Activated T-helper 9 cell treated with anti-CD3 and anti-CD28 coated beads, Interleukin-2, amount 50 U/mL, for 16 hours (primary cell): ENCODE measurements at places on chromosomes 2 and 18.

DNA sequence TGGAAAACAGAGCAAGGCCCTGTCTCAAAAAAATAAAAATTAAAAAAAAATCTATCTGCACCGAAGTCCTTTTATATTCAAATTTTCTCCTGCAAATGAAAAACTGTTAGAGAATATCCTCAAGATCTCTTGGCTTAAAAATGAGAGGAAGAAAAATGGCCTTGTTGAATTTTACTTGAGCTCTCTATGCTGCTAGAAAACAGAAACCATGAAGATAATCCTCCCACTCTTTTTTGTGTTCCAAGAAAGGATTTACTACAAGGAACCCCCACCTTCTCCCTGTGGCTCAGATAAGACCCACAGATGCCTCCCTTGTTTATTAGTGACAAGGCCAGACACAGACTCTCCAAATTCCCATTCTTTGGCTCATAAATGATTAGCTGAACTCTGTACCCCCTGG is 71.0 kb downstream of the SGPP2 start:
- no peak for DNase-seq

DNA sequence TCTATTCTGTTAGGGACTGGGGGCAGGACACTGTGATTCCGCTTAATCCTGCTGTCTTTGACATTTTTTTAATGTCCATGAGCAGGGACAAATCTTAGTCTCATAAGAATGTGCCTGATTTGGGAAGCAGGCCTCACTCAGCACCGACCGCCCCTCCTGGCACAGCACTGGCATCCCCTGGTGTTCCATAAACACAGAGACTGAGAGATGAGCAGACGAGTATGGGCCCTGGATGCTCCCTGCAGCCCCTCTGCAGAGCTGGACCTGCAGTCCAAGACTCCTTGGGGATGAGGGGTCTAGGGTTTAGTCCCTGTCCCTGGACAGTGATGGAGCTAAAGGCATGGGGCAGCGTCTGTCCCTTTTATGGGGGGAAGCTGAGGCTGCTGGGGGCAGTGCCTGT is 81.6 kb downstream of the NDUFA10 start:
- DNase-seq = no peak

DNA sequence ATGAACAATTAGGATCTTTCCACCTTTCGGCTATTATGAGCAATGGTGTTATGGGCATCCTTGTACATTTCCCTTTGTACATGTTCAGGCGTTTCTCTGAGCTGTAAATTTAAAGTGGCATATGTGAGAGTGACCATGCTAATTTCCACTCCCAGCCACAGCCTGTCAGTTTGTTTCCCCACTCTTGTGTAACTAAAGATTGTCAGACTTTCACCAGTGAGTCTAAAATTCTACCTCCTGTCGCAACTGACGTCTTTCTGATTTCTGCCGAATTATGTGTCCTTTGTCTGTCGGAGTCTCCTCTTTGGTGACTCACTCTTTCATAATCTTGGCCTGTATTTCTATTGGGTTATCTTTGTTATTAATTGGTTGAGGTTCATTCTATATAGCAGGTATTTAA is 50.7 kb downstream of the TRAPPC12 start:
- DNase-seq = no peak

DNA sequence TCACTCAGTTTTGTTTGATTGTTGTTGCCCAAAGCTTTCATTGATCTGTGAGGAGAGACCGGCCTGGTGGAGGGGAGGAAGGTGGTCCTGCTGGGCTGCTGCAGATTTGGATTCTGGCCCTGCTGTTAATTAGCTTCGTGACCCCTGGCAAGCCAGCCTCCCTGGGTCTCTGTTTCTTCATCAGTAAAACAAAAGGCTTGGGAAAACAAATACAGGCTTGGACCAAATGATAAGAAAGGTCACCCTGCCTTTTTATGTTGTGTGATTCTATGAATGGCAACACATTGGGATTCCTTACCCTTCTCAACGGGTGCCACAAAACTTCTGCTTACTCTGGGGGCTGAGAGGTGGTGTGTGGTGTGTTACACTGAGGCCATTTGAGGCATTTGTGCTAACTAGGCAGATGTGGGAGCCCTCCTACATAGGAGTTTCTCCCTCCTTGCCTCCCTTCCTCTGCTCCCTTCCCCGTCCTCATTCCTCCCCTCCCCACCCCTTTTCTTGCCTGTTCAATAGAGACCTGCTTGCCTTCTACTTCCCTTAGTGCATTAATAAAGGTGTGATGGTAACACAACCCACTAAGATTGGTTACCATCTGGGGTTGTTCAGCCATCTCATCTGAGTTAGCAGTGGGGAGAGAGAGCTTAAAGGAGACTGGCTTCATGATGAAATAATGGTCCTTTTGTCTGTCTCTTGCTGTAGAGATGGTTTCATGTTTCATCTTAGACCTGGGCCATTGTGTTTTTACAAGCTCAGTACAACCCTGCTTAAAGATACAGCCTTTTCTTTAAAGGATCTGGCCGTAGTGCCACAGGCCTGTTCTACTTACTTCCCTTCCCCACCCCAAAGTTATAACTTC is 96.2 kb downstream of the TANC1 start:
- DNase-seq = no peak

GRCh38 chr2:54946220-54946805 is 103.9 kb downstream of the RTN4 start:
- no peak for DNase-seq

DNA sequence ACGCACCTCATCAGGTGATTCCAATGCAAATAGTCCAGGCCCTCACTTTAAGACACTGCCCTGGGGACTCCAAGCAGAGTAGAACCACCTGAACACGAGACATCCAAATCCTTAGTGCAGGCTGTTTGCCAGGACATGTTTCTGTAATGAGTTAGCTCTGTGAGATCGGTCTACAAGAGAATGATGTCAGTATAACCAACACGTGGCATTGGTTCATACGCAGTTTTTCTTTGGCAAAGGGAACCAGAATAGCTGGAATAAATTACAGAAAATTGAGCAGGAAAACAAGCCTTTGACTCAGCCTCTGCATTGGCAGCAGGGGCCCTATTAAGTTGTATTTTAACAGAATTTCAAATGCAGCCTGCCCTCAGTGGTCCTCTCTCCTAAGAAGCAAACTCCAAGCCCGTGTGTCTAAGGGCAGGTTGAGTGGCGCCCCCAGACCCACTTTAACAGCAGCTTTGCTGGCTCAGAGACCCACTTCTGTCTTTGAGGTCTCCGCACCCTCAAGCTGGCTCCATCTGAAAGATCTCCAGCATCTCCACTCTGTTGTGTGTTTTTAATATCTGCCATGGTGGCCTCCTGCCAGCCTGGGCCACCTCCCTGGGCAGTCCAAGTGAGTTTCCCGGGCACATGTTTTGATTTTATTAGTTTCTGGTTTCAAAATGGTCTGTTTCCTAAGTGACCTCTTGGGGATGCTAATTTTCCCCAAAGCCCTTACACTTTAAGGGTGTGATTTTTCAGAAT is 61.3 kb downstream of the ALPK2 start:
- no peak for DNase-seq

- no peak for DNase-seq
Observed at GRCh38 chr2:23673082-23673481, 253.8 kb downstream of the ATAD2B start.

GRCh38 chr2:191321861-191322662 is 76.9 kb downstream of the MYO1B start:
- no peak for DNase-seq

DNA sequence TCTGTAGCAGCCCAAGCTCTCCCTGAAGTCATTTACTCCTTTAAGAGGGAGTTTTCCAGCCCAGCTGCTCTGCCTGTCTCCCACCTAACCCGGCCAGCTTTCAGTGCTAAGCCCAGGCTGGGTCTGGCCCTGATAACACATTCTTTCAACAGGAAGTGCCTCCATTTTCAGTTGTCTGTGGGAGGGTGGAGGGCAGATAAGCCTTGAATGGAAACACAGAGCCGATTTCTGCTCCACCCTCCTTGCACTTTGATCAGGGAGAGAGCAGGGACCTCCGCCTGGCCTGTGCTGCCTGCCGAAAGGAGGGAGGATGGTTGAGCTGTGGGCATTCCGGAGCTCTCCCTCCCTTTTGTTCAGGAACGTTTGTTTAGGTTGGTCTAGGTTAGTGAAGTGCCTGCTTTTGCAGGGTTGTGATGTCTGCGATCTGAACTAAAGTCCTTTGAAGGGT is 24.8 kb downstream of the GATA6 start:
- DNase-seq = no peak

GRCh38 chr2:2639251-2640139 is 308.4 kb upstream of the MYT1L start:
- DNase-seq = no peak

DNA sequence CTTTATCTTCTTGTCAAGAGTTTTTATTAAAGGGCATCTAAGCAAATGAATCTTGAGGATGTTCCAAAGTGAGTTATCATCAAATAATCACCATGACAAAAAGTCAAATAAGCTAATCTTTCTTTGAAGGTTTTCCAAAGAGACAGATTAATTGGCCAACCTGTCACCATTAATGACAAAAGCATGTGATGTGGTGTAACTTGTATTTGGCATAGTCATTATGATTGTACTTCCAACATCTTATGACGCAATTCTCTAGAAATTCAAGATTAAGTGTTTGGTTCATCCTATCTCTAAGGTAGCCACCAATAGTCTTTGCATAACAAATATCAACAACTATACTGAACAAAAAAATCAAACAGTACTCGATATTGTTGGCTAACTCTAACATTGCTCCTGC is 28.6 kb downstream of the RBMS1 start:
- DNase-seq = no peak

GRCh38 chr18:34772887-34773286 is 62.8 kb downstream of the DTNA start:
- no peak for DNase-seq

DNA sequence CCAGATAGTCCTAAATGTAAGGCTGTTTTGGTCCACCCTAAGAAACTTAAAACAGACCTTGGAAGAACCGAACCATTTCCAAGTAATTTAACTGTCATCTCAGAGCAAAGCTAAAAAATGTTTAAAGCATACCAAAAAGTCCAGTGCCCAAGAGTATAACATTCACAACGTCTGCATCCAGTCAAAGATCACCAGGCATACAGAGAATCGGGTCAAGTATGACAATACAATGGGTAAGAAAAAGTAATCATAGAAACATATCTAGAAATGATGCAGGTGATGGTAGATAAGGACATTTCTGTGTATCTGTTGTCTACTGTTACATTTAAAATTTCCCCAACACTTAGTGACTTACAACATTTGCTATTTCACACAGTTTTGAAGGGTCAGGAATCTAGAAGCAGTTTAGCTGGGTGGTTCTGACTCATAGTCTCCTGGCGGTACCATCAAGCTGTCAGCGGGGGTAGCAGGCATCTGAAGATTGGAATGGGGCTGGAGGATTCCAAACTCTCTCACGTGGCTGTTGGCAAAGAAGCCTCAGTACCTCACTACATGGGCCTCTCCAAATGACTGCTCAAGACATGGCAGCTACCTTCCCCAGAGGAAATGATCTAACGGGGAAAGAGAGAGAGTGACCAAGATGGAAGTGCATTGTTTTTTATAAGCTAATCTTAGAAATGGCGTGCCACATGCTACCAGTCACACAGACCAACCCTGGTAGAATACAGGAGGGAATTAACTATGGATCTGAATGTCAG is 36.6 kb upstream of the DYNC2LI1 start:
- DNase-seq = no peak

GRCh38 chr2:189698020-189698887 is 23.8 kb downstream of the ANKAR start:
- no peak for DNase-seq

DNA sequence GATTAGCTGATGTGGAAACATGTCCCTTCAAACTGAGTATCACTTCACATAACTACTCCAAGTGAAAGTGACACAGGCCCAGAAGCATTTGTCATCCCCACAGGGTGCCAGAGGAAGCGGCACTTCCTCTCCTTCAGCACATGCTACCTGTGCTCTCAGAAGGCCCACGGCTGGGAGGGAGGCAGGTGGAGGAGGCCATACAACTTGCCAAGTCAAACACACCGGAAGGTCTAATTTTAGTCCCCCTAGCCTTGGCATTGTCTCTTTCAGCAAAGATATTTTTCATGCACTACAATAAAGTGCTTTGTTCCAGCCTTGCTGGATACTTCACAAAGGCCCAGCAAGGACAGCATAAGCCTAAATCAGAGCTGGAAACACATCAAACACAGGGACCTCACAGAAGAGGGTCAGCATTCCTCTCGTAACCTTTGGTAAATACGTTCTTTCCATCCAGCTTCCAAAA is 38.0 kb downstream of the VSNL1 start:
- no peak for DNase-seq

GRCh38 chr2:136101042-136101441 is 16.9 kb downstream of the CXCR4 start:
- no peak for DNase-seq

GRCh38 chr2:191835539-191836350 is 11.1 kb downstream of the CAVIN2 start:
- DNase-seq = no peak

DNA sequence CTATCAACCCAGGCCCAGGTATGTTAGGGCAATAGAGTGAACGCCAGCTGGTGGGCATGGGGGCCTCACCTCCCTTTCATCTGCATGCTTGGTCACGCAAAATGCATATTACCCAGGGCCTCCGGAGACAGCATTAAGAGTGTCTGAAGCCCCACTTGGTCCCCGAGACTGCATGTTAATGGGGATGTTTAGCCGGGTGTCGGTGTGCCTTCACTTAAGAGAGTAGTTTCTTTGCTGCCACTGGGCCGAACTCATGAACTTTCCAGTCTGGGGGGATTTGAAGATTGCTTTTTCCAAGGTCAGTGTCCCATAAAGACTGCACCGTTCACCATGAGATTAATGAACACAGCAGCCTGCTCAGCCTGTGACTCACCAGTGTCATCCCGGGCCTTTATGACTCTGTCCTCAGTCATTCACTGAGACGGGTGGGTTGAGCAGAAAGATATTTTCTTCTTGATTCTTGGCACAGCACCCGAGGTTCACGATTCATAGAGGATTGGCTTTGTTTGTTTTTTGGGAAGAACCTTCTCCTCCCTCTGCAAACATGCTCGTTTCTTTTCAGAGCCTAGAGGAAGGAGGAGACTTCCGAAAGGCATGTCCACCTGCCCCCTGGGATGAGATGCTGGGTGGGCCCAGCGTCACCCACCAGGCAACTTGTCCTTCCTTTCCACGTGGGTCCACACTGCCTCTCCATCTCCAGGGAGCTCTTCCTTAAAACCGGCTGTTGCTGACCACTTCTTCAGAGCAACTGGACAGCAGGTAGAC is 199.1 kb downstream of the GLI2 start:
- DNase-seq = no peak

DNA sequence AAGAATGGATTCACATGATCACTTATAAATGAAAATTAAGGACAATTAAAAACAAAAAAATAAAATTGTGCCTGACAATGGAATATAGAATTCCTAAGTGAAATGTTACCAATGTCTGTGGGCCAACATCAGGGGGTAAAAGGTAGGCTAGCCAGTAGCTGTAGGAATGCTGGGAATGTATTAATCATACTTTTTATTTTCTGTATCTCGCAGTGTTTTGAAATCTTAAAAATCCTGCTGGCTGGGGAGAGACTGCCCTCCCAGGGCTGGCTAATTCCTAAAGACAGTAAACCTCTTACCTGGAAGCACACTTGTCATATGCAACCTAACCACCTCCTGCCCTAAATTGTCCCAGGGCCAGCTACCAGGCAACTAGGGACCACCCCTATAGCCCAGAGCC is 69.8 kb downstream of the REV1 start:
- DNase-seq = no peak

GRCh38 chr2:27723372-27724144 is 48.0 kb upstream of the MRPL33 start:
- DNase-seq = no peak
